ENCODE measurements at places on chromosomes 5 and 9.

DNA sequence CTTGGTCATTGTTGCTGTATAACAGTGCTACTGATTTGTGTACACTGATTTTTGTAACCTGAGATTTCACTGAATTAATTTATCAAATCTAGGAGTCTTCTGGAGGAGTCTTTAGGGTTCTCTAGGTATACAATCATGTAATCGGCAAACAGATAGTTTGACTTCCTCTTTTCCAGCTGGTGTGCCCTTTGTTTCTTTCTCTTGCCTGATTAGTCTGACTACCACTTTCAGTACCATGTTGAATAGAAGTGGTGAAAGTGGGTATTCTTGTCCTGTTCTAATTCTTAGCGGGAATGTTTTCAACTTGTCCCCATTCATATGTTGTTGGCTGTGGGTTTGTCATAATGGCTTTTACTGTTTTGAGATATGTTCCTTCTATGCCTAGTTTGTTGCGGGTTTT is 24.7 kb upstream of the RANBP6 start:
- DNase-seq: no peak

- DNase-seq: peak; percentile 51
These were observed 5.1 kb downstream of the TLN1 start for GRCh38 chr9:35726931-35727330.

- DNase-seq: no peak
These were observed 17.1 kb downstream of the BTNL3 start for GRCh38 chr5:181005791-181006190.

DNA sequence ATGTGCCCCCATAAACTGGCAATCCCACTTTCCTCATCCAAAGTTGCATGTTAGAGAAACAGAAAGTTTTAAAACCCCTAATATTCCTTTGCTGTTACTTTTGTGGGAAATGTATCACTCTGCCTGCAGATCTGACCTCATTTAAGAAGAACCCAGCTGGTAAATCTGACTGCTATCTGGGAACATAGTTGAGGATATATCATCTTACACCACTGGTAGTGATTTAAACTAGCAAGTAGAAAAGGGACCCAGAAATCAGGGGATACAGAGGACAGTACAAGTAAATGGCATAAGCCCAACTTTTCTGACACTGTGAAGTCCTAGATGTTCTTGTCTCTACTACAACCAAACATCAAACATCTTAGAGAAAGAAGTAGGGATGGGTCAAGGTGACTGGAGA is 1060.5 kb upstream of the DMAC1 start:
- DNase-seq: no peak

GRCh38 chr9:81980568-81980967 is 8.0 kb upstream of the SPATA31D1 start:
- no peak for DNase-seq

DNA sequence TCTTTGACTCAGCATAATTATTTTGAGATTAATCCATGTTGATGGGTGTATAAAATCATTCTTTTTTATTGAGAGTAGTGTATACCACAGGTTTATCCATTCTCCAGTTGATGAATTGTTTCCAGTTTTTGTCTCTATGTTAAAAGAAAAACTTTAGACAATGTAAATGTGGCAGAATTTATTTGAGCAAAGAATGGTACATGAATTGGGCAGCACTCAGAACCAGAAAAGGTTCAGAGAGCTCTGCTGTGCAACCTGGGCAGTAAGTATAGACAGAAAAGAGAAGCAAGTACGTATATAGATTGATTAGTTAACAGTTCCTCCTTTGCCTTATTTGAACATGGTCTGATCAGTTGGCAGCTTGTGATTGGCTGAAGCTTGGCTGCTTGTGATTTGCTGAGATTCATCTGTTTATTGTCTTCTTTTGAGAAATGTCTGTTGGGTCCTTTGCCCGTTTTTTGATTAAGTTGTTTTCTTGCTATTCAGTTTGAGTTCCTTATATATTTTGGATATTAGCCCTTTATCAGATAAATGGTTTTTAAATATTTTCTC is 41.4 kb downstream of the CDC42SE2 start:
- DNase-seq: no peak

DNA sequence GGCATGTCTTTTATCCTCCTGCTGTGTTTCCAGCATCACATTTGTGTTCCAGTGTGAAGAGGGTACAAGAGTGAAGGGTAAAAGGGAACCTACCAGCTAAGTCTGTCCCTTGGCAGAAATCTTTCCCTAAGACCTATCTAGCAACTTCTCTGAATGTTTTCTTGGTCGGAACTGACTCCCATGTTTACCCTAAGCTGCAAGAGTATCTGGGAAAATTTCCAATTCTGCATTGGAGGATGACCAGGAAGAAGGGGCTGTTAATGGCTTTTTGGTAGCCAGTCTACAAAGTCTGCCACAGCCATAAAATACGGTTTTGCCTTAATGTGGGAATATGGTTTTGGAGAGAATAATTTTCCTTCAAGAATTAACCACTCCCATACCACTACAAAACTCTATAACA is 75.1 kb downstream of the MAST4 start:
- DNase-seq: no peak

- DNase-seq: peak; percentile 79
These were observed 156.4 kb downstream of the SPOCK1 start for GRCh38 chr5:137342764-137343163.
